Dermis lymphatic vessel endothelial cell (primary cell): ENCODE measurements at places on chromosomes 5 and 9. TPM values are rescaled to one million over a fixed set of nuclear protein-coding genes. Genes with fewer than 3 reads are reported as not detected.

SAXO1 gene
- not detected in 2 replicates for total RNA-seq

CTXN3 gene
- total RNA-seq: not detected in 2 replicates

STK32A gene
- total RNA-seq: 0.09 TPM in 1 of 2 replicates, not detected in the other

TPPP gene
- total RNA-seq: 0.09 and 0.11 TPM in 2 replicates

ABCA1 gene
- total RNA-seq: 7.4 and 22.3 TPM in 2 replicates

FCN2 gene
- total RNA-seq: not detected in 2 replicates

SGCD gene
- 2.0 and 4.8 TPM in 2 replicates for total RNA-seq

GMCL2 gene
- total RNA-seq: not detected in 2 replicates

SLCO6A1 gene
- not detected in 2 replicates for total RNA-seq

RNF38 gene
- total RNA-seq: 27.9 and 30.8 TPM in 2 replicates
